Psoas muscle (tissue), 8 donors: ENCODE measurements at places on chromosomes 7 and 10. TPM values are rescaled to one million over a fixed set of nuclear protein-coding genes. Genes with fewer than 3 reads are reported as not detected.

GRCh38 chr10:95183271-95184230, 10.5 kb upstream of the ACSM6 start:
- H3K4me3 ChIP-seq = peak overlapping the region; percentile 72
- H3K36me3 ChIP-seq = no peaks in the 10 kb centered on the region
- no peaks in the 10 kb centered on the region for H3K27me3 ChIP-seq
- DNase-seq = peak; percentile 87
- H3K27ac ChIP-seq = peak overlapping the region; percentile 50

GRCh38 chr7:54811041-54811845, 52.2 kb upstream of the SEC61G start:
- DNase-seq = no peak
- no peak overlapping the region for H3K4me3 ChIP-seq
- H3K36me3 ChIP-seq = no peaks in the 10 kb centered on the region
- H3K4me1 ChIP-seq = peaks cover 8% of the 10 kb centered on the region
- peak overlapping the region; percentile 5 for H3K27ac ChIP-seq

DNA sequence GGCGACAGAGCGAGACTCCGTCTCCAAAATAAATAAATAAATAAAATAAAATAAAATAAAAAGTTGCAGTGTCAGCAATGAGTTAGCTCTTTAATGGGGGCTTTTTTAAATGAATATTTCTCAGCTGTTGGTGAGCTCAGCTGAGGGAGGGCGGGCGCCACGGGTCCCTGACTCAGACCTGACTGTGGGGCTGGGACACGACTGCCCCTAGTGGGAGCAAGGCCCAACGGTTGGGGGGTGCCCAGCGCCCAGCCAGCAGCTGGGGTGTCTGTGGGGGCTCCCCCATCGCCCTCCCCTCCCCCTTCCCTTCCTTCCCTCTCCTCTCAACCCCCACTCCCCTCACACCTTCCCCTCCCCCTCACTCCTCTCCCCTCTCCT, 46.6 kb downstream of the PWWP2B start:
- H3K27ac ChIP-seq = no peak overlapping the region
- H3K4me1 ChIP-seq = peaks cover 5% of the 10 kb centered on the region
- H3K4me3 ChIP-seq = no peak overlapping the region
- no peaks in the 10 kb centered on the region for H3K27me3 ChIP-seq

GRCh38 chr7:121328508-121329190, at the start of gene WNT16:
TSS of gene WNT16 (plus strand) at chr7:121329000. CDS start at chr7:121329293, 293 bp downstream.
- H3K4me3 ChIP-seq = peak within 1 kb of the TSS; percentile 65
- peaks cover 9% of the 10 kb centered on the region for H3K4me1 ChIP-seq
- peaks cover 69% of the 10 kb centered on the region for H3K27me3 ChIP-seq
- no peaks in the 10 kb centered on the region for H3K36me3 ChIP-seq
- H3K27ac ChIP-seq = no peak within 1 kb of the TSS

Gene PTPN12
- 34.0 TPM for total RNA-seq
